Left colon (tissue), 2 donors: ENCODE measurements at places on chromosomes 5 and 9. TPM values are rescaled to one million over a fixed set of nuclear protein-coding genes. Genes with fewer than 3 reads are reported as not detected.

FRRS1L gene
- 0.81 TPM for total RNA-seq

SPATA31D4 gene
- total RNA-seq: not detected

PAEP gene
- total RNA-seq: not detected

C9orf50 gene
- total RNA-seq: 0.36 TPM

CBY3 gene
- not detected for total RNA-seq
